Stimulated activated CD8-positive, alpha-beta memory T cell treated with anti-CD3 and anti-CD28 coated beads, Interleukin-4, amount 100 ng/mL, for 4 hours (primary cell): ENCODE measurements at places on chromosomes 5 and 9.

- DNase-seq = no peak
These were observed 184.4 kb downstream of the HSD17B3 start for GRCh38 chr9:96117398-96118080.

DNA sequence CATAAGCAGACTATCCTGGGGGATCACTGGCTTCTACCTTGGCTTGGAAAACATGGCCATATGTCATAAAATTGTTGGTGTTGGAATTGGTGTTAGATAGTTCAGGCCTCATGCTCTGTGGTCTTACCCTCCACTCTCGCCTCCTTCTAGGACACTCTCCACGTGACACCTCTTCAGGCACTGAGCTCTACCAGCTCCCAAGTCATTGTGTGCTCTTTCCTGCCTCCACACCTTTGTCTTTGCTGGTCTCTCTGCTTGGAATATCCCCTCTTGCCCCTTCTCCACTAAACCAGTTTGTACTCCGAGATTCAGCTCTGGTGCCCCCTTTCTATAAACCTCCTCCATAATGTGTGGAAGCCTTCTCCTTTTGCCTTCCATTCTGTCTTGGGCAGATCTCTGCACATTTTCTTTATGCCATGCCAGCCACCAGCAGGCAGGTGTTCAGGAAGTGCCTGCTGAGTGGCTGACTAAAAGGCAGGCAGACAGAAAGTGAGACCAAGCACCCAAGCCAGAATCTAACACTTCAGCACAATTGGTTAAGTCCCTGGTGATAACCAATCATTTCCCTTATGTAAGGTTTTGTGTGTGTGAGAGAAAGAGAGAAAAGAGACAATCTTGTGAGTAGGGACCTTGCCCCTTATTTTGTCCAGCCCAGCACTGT is 37.7 kb downstream of the SAR1B start:
- no peak for DNase-seq

DNA sequence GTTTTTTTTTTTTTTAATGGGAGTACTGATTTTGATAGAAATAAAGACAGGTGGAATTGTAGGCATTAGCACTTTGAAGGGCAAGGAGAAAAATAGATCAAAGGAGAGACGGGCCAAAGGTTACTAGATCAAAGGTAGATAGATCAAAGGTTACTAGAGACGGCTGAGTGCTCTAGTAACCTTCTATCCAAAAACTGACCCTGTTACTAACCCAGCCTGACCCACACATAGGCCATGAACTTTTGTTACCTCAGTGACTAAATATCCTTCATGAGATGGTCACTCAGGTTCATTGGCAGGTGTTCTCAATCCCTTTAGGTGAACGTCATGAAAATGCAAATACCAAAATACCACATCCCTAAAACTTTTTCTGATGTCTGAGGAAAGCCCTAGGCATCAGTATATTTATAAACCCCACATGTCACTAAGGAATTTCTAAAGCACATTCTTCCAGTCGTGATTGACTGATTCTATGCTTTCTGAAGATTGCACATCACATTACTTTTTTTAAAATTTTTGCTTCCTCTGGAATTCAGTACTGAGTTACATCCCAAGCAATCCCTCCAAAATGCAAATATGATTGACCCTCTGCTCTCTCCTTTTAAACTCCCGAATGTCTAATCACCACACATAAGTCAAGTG is 772.7 kb downstream of the BRINP1 start:
- no peak for DNase-seq

- DNase-seq = no peak
These were observed 5.1 kb upstream of the ZFP62 start for GRCh38 chr5:180865981-180866695.

GRCh38 chr5:112799661-112800060 is 61.4 kb upstream of the SRP19 start:
- no peak for DNase-seq

DNA sequence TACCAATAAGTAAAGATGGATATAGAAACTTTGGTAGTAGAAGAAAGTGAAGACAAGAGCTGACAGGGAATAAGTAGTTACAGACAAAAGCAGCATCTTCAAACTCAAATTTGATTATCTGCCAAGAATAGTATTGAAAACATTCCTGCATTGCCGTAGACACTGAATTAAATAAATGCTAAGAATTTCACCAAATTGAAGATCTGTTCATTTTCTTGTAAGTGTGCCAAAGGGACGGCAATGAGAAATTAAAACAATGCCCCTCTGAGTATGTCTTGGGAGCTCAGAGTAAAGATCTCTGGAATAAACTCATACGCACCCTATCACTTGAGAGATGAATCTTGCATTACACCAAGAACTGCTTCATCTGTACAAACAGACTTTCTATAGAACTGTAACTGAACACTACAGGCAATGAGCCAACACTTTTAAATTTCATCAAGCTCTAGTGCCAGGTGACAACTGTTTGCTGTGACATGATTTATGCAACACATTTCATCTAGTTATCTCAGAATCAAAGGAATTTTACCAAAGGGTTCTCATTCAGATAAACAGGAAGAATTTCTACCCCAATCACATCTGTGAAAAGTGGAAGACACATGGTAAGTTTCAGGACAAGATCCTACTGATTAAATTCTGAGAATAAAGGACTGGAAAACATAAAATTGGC is 66.9 kb downstream of the RFX3 start:
- no peak for DNase-seq

- no peak for DNase-seq
These were observed 70.4 kb upstream of the SLC1A3 start for GRCh38 chr5:36535859-36536615.

DNA sequence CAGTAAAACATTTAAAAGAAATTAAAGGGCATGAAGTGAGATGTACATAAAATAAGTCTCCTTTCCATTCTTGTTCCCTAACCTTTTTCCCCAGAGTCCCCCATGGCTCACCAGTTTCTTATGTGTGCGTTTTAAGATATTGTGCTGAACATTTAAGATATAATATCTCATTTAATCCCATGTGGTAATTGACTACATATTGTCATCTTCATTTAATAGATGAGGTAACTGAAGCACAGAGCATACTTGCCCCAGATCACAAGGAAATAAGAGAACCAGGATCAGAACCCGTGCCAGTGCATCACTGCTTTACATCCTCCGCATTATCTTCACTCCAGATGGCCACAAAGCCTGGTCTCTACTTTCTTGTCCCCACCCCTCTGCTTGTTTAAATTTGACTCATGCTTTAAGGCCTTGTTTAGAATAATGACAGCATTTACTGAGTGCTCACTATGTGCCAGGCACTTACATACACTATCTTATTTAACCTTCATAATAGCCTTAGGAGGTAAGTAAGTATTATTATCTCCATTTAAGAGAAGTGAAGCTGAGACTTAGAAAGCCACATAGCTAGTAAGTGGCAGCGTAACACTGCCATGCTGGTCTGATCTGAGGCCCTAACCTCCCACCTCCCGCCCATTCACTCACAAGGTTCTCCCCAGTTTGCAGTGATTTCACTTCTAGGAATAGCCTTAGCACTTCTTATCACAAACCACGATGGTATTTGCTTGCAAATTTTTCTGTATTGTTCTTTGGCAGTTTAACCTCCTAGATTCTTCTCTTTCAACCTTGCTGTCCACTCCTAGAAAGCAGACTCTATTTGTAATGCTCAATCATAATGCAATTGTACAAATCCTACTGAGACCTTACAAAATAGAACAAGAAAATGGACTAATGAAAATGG is 78.4 kb upstream of the IL6ST start:
- no peak for DNase-seq

GRCh38 chr5:150650021-150651006 is 9.9 kb downstream of the SYNPO start:
- no peak for DNase-seq

GRCh38 chr9:112308588-112308987 is 24.8 kb downstream of the PTBP3 start:
- no peak for DNase-seq

- DNase-seq = no peak
These were observed 19.3 kb downstream of the SLC26A2 start for GRCh38 chr5:149979896-149980295.

GRCh38 chr9:107639426-107639825 is 149.9 kb upstream of the KLF4 start:
- no peak for DNase-seq

- no peak for DNase-seq
These were observed 191.3 kb downstream of the DMAC1 start for GRCh38 chr9:7608261-7608660.

DNA sequence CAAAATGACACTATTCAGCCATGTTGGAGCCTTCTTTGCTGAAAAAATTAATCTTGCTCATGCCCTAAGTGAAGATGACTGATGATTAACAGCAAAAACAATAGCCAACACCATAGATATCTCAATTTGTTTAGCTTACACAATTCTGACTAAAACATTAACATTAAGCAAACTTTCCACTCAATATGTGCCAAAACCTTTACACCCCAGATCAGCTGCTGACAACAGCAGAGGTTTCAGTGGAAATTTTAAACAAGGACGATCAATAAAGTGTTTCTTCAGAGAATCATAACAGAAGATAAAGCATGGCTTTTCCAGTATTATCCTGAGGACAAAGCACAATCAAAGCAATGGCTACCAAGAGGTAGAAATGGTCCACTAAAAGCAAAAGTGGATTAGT is 254.4 kb upstream of the GRAMD2B start:
- DNase-seq = no peak

- DNase-seq = no peak
These were observed 459.1 kb downstream of the EBF1 start for GRCh38 chr5:158640593-158640980.

GRCh38 chr5:181207214-181207959 is 2.4 kb upstream of the TRIM7 start:
- DNase-seq = peak; percentile 67

GRCh38 chr9:3857673-3858072 is 331.9 kb upstream of the RFX3 start:
- DNase-seq = no peak

DNA sequence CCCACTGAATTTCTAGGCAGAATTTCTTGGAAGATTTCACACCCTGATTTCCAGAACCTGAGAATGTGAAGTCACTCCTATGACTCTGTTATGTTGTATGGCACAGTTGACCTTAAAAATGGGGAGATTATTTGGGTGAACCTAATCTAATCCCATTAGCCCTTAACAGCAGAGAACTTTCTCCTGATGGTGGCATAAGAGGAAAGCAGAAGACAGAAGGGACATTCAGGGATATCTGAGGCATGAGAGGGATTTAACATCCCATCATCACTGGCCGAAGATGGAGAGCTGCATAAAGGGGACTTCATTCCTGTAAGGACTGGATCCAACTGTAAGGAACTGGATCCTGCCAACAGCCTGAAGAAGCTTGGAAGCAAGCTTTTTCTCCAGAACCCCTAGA is 119.2 kb downstream of the ZNF622 start:
- no peak for DNase-seq
